ENCODE measurements at places on chromosomes 6 and 20. TPM values are rescaled to one million over a fixed set of nuclear protein-coding genes. Genes with fewer than 3 reads are reported as not detected.

The BPIFA1 gene
- total RNA-seq, result not detected

The ATP6V1G2 gene
- total RNA-seq, result 0.75 TPM

The XKR7 gene
- 0.09 TPM for total RNA-seq

The OPRM1 gene
- not detected for total RNA-seq

DNA sequence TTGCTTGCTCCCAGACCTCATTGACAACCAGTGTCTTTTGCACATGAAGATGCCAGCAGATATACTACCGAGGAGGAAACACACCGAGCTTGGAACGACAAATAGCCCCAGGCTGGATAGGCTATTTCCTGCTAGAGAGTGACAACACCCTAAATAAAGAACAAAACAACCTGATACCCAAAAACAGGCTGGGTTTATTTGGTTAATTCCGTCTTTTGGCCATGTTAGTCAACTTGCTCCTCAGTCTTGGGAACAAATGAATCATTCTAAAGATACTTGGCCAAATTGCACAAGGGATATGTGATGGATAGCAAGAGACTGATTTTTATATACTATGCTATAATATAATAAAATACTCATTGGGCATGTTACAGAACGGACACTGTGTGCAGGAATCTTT, 11.5 kb upstream of the MUC22 start:
- DNase-seq, result no peak

- DNase-seq, result no peak
These were observed 478.0 kb downstream of the KIF16B start for GRCh38 chr20:16095226-16095625.

DNA sequence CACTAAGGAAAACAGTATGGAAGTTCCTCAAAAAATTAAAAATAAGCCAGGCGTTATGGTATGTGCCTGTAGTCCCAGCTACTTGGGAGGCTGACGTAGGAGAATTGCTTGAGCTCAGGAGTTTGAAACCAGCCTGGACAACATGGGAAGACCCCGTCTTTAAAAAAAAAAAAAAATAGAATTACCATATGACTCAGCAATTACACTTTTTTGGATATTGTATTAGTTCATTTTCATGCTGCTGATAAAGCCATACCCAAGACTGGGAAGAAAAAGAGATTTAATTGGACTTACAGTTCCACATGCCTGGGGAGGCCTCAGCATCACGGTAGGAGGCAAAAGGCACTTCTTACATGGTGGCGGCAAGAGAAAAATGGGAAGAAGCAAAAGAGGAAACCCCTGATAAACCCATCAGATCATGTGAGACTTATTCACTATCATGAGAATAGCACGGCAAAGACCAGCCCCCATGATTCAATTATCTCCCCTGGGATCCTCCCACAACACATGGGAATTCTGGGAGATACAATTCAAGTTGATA, 10.8 kb upstream of the SMIM29 start:
- peak; percentile 3 for DNase-seq

DNA sequence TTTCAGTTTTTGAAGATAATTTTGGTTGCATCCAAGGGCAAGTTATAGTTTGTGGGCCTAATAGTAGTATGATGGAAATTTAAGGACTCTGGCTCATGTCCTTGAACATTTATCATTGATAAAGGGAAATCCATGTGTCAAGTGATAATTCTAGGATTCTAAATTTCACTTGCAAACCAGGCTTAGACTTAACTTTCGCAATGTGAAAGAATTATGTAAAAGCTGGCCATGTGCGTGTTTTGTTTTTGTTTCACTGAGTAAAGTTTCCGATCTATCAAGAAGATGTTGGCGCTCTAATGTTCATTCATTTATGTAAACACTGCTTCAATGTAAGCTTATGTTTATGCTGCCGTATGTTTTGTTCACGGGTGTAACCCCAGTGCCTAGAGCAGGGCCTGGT, 302.0 kb downstream of the SOX4 start:
- DNase-seq, result no peak

GRCh38 chr20:39789411-39789810, 827.3 kb downstream of the DHX35 start:
- DNase-seq, result no peak

- DNase-seq, result no peak
These were observed 1.1 kb upstream of the NECAB3 start for GRCh38 chr20:33675136-33675959.

DNA sequence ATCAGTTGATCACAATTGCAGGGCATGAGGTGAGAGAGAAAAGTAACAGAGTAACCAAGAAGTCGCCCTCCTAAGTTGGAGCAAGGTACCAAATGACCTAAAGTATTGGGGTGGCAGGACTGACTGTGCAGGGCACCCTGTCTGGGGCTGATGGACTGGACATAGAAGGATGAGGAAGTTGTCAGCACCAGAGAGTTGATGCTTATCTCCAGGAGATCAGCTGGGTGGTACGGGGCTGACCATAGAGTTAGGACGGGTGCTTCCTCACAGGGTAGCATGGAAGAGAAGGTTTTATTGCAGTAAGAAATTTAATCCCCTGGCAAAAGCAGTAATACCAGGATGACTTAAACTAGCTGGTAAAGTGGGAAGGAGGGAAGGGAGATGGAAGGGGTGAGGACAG, 66.7 kb downstream of the TMEM170B start:
- no peak for DNase-seq

GRCh38 chr20:8756410-8756809, 312.5 kb upstream of the PLCB4 start:
- no peak for DNase-seq

DNA sequence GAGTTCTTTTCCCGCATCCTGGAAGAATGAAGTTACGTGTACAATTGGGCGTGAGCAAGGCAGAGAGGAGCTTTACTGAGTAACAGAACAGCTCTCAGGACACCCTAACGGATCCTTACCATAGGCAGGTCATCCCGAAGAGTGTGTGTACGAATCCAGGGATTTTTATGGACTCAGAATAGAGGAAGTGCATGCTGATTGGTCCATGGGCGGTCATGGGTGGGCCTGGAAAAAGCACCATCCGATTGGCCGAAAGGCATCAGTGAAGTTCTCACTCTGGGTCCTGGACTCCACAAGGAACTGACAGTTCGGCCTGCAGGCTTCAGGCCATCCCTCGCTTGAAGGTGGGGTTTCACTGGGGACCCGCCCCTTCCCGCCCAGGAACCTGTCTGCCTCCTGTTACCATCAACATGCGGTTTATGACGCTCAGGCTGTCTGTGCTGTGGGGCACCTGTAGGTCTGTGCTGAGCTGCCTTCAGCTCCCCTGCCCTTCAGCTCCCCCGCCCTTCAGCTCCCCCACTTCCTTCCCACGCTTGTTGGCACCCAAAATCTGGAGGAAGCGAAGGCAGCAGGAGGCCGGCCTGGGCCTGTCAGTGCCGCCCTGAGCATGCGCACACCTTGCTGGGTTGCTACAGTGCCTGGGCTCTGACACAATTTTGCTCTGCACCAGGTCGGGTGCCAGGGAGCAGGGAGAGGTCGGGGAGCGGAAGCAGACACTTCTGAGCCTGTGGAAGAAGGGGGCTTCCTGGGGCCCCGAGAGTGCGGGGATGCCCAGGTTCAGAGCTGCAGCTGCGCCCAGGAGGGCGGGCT, 57.9 kb upstream of the MANEA start:
- DNase-seq, result peak; percentile 56

GRCh38 chr6:36657271-36657670, 21.2 kb upstream of the CDKN1A start:
- DNase-seq, result no peak

DNA sequence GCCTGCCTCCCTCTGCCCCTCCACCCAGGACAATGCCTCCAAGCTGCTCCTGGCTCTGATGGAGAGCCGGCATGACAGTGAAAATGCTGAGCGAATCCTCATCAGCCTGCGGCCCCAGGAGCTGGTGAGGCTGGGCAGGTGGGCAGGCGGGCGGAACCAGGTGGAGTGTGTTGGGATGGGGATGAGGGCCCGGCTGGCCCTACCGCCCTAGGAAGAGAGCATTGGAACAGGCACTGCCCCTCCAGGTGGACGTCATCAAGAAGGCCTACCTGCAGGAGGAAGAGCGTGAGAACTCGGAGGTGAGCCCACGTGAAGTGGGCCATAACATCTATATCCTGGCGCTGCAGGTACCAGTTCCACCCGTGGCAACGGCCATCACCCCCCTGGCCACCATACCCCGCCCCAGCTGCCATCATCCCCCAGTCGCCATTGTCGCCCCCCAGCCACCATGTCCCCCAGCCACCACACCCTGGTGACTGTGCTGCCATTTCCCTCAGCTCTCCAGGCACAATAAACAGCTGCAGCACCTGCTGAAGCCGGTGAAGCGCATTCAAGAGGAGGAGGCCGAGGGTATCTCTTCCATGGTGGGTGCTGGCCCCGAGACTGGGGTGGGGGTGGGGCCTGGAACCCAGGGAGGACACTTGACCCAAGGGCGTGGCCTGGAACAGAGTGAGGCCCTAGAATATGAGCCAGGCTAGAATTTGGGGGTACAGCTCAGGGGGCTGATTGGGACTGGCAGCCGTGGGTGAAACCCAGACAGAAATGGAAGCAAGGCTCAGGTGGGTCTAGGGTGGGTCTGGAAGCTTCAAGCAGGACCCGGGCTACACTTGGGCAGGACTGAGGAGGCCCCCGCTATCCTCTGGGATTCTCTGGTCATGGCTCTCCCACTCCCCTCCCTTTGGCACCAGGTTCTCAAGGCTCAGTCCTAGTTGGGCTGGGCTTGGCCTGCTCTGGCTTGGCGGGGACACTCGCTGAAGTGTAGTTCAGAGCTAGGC, 24.2 kb downstream of the UQCC2 start:
- no peak for DNase-seq

DNA sequence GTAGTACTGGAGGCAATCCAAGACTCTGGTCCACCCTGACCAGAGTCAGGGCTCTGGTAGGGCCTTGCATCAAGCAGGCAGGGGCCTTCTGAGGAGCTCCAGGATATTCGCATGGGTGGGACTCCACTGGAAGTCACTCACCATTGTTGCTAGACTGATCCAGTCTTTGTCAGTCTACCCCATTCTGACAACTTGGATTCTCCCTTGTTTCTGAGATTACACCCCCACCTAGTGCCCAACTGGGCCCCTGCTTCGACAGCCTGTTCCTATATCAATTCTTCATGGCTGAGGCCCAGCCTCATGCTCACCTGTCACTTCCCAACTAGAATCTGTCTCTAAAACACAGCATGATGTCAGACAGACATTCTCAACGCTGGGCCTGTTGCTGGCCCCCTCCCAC, 5.2 kb downstream of the SLC35D3 start:
- DNase-seq, result no peak

DNA sequence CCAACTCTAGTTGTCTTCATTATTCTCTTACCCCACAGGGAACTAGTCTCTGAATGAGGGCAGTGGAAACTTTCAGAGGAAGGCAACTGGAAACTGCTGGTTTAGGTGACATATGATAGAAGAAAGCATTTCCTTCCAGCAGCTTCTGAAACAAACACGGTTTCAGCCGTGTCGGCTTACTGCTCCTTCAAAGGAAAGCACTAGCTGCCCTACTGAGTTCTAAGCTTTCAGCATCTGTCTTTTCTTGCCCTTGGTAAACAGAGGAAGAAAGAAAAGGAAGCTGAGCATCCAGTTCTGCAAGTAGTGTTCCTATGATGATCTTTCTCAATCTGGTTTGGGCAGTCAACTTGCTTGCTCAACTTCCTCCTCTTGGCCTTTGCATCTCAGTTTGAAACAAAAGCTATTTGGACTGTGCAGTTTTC, 117.5 kb upstream of the CEP85L start:
- DNase-seq, result no peak

DNA sequence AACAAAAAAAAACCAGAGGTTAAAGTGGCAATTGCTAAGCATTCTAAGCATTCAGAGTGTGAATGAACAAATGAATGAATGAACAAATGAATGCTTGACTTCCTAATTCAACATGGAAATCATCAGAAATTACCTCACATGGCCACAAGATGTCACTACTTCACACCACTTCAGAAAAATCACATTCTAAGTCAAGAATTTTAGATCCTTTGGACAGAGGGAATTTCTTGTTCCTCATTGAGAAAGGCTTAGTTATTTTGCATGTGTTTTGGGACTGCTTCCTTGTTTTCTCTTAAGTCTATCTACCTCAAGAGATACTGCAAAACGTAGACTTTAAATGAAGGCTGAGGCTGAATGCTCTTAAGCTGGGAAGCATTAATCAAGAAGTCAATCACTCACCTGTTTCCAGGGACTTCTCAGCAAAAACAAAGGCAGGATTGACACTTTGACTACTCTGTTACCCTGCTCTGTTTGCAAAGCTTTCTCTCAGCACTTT, 120.2 kb downstream of the MBOAT1 start:
- DNase-seq, result no peak

All from upper lobe of right lung (tissue), 1 donor.